ENCODE measurements at places on chromosomes 16 and 17.

DNA sequence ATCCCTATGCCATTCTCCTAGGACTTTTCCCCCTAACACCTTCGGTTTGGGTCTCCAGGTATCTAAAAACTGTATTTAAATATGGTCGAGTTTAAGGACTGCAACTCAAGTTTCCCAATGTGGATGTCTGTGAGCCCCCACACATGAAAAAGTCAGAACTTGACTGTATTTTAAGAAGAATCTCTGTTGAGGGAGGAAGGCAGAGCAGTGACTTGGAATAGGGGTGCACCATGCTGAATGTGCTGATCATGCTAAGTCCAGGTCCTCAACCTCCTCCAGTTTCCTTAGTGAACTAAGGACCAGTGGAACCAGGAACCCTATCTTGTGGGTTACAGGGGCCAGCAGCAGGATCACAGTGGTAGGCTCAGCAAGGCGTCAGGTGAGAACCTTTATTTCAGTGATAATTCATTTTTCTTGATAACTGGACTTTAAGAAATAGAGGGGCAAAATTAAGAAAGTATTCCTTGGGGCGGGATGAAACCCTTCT is 19.5 kb downstream of the GRB7 start:
- no peak for DNase-seq

DNA sequence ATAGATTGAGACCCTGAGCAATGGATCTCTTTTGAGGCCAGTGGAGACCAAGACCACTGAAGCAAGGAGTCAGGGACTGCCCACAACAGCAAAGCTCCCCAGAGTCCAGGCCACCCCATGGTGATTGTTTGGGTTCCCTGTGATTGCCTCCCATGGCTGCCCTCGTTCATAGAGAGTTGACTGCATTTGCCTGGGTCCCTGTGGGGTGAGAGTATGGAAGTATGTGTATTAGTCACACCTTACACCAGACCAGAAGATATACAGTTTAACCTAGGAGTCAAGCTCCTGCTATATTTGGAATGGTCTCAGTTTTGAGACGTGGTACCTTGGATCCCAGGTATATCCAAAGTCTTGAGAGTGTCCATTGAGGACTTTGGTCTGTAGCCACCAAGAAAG is 20.2 kb downstream of the HLF start:
- DNase-seq: no peak

DNA sequence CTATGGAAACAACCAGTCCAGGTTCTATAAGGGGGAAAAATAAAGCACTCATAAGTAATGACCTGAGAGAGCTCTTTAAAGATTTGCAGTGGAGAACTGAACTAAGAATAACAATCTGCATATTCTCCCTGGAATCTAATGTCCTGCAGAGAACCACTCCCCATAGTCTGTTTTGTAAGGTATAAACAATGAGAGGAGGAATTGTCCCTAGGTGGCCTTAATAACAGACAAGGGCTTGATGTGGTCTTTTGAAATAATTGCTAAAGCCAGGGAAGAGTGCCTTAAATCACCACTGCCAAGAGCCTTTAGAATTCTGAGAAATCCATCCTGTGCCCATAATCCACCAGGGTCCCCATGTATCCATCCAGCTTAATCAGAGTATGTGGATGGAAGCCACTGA is 106.3 kb downstream of the CDH11 start:
- DNase-seq: no peak

DNA sequence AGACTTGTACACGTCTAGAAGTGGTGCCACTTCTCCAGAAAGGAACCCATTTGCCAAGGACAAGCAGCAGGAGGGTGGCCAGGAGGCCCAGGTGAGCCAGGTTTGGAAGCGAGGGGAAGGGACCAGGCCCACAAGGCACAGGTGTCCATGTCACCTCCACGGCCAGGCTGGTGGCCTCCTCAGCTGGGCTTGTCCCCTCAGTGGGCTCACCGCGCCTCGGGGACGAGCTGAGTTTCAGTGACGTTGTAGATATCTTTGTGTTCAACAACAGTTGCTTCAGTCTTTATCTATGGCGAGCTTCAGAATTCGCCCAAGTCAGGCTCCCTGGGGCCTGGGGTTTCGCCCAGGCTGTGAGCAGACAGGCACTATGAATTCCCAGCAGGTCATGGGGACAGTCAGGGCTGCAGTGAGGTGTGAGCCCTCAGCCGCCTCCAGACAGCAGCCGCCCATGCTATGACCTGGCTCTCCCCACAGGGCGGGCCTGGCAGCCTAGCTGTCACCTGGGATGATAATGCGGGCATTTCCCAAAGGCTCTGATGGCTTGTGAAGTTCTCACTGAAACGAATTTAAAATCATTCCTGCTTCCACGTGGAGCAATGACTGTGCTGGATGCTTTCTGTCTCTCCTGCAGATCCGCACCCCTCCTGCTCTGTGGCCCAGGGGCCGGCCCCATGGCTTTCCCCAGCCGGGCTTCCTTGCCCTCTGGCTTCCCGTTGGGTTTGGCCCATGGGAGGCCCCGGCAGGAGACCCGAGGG is 89.5 kb downstream of the MRC2 start:
- DNase-seq: no peak

DNA sequence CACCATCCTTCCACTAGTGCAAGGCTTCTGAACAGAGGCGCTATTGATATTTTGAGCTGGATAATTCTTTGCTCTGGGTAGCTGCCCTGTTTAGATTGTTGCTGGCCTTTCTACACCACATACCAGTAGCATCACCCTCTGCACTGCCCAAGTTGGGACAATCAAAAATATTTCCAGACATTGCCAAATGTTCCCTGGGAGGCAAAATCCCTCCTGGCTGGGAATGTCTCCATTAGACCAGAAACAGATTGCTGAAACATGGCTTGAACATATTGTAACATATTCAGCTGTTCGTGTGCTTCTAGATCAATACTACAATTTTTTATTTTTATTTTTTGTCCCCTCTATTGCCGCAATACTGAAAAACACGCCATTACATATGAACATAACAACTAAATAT is 174.6 kb downstream of the ABCA8 start:
- no peak for DNase-seq

DNA sequence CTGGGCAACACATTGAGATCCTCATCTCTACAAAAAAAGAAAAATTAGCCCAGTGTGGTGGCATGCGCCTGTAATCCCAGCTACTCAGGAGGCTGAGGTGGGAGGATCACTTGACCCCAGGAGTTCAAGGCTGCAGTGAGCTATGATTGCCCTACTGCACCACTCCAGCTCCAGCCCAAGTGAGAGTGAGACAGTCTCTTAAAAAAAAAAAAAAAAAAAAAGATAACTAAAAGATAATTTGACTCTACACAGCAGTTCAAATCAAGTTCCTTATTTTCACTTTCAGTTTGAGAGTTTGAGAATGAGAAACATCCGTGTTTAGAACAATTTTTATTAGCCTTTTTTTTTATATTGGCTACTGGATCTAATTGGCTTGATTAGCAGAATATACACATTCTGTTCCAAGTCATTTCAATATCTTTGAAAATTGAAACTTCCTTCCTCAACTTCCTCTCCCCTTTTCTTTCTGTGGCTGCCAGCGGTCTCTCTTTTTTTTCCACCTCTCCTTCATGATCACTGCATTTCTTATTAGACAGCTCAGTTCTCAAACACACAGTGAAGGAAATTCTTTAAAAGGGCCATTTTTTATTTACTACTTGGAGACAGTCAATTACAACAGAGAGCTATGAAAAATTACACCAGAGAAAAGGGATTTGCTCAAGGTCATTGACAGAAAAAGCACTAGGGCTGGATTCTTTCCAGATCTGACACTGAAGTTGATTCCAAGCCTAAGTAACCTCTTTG is 4.5 kb upstream of the ACSF2 start:
- no peak for DNase-seq

- peak; percentile 38 for DNase-seq
Observed at GRCh38 chr17:62062302-62062701, 2.8 kb downstream of the MED13 start.

GRCh38 chr16:50684823-50685461 is 3.8 kb upstream of the SNX20 start:
- DNase-seq: no peak

- DNase-seq: no peak
Observed at GRCh38 chr16:6111390-6111789, 1013.8 kb upstream of the EEF2KMT start.

- no peak for DNase-seq
Observed at GRCh38 chr16:3701531-3701930, 15.8 kb downstream of the TRAP1 start.

DNA sequence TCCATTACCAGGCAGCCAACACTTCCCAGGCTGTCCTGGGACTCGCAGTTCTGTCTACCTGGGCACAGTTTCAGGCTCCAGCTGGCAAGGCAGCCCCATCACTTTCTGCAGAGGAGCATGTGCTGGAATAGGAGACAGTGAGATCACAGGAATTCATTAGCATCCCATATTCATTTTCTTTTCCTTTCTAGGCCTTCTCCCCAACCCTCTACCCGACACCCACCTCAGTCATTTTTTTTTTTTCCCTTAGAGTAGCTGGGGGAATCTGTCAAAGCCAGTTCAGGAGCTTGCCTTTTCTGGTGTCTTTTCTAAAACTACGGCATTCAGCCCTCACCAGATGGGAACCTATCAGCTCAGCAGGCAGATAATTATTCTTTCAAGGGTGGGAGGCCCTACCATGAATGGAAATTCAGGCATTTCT is 42.4 kb upstream of the FBXO47 start:
- DNase-seq: no peak

DNA sequence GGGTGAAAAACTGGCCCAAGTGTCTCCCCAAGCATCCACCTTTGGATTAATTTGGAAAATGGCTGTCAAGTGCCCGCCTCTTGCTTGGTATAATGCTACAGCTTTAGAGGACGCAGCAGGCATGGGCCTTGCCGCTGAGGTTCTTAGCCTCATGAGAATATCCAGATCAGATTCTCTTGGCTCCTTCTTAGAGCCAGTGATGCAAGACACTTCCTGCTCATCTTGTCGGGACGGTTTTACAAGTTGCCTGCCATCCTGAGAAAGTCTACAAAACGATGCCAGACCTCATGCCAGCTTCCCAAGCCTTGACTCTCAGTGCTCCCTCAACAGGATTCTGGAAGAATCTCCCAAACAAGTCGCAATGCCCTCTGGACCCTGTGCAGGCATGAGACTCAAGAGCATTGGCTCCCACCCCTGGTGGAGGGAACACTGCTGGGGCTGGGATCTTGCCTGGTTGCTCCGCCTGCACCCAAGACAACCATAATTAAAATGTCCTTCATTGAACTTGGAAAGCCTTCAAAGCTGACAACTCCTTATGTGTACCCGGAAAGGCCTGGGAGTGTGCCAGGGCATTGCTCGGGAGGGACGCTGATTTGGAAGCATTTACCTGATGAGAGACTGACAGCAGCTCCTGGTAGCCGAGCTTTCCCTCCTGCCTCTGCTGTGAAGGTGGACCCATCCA is 25.8 kb upstream of the STH start:
- DNase-seq: no peak

GRCh38 chr16:29911676-29912010 is 11.4 kb downstream of the ASPHD1 start:
- no peak for DNase-seq

GRCh38 chr17:78709751-78710181 is 72.3 kb downstream of the CYTH1 start:
- DNase-seq: no peak

DNA sequence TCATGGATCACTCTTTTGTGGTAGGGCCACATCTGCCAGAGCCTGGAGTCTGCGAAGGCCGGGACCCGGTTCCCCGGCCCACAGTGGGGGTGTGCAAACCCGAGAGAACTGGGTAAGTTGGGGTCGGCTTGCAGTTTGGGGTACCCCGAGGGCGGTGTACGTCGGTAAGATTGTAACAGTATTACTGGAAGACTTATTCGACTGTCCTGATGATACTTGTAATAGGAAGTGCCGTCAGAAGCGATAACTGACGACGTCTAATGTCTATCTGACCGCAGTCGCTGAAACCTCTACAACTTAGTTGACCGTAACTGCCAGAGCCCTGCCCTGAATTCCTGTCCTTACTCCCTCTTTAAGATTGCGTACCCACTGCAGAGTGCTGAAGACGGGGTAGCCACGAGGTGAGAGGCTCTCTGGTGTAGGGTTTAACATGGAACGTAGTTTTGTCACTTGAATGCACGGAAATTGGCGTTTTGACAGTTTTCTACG is 24.0 kb downstream of the TRPV2 start:
- no peak for DNase-seq

DNA sequence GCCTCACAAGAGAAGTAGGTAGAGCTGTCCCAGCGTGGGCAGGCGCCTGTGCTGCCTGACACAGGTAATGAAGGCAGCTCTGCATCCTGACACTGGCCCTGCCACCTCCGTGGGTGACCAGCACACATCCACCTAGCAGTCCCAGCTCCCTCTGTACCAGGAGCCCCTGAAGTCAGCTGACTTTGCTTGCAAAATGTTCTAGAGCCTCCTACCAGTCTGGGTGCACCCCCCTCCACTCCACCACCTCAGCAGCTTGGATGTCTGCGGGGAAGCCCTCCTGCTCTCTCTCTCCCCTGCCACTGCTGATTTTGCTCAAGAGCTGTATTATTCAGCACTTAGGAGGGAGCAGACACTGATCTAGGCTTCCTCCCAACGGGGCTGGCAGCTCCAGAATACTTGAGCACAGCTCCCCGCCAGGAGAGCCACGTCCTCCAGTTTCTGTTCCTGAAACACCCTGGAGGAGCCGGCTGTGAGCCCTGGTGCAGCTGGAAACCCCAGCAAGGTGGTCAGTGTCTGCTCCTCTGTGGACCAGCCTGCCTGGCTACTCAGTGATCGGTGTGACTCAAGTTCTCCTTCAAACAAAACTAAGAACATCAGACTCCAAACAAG is 1.0 kb downstream of the RNF166 start:
- DNase-seq: no peak

- DNase-seq: no peak
Observed at GRCh38 chr16:81175325-81175891, 63.1 kb upstream of the BCO1 start.

DNA sequence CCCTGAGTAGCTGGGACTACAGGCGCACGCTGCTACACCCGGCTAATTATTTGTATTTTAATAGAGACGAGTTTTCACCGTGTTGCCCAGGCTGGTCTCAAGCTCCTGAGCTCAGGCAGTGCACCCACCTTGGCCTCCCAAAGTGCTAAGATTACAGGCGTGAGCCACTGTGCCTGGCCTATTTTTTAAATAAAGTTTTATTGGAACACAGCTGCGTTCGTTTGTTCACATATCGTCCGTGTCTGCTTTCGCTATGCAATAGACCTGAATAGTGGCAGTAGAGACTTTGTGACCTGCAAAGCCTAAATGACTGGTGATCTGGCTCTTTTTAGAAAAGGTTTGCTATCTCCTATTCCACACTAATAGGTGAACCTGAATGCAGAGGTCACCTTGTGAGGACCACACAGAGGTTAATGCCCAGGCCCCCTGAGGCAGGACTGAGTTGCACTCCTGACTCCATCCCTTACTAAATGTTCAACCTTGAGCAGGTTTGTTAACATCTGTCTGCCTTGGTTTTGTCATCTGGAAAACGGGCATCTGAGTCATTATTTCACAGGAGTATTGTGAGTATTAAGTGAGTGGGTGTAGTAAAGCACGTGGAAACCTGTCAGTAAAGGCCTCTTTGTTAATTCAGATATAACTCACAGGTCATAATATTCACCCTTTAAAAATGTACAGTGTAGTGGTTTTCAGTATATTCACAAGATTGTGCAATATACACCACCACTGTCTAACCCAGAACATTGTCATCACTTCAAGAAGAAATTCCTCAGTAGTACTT is 157.5 kb upstream of the CACNG5 start:
- DNase-seq: no peak

Data from kidney capillary endothelial cell (primary cell).